A549 (cell line): ENCODE measurements at places on chromosomes 7 and 10.

- DNase-seq = no peak
These were observed 57.9 kb upstream of the BAMBI start for GRCh38 chr10:28619455-28619854.

DNA sequence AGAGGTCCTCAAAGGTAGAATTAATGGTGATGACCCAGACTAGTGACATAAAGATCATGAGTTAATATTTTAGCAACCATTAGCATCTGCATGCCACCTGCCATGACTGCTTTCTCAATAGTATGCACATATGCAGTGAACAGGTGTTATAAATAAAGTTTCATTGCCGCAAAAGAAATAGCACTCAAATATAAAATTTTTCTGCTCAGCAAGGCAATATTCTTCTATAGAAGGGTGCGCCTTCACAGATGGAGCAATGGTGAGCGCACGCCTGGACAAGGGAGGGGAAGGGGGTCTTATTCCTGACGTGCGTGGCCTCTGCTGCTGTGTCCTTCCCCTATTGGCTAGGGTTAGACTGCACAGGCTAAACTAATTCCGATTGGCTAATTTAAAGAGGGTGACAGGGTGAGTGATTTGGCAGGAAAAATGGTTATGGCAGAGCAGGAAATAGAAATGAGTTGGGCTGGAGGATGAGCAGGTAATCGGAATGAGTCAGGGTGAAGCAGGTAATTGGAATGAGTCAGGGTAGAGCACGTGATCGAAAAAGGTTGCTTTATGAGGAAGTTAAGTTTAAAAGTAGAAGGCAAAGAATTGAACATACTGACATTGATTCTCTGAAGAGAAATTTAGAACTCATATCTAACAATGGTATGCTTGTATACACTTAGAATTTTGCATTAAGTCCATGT is 24.7 kb upstream of the TRIM24 start:
- DNase-seq = no peak

DNA sequence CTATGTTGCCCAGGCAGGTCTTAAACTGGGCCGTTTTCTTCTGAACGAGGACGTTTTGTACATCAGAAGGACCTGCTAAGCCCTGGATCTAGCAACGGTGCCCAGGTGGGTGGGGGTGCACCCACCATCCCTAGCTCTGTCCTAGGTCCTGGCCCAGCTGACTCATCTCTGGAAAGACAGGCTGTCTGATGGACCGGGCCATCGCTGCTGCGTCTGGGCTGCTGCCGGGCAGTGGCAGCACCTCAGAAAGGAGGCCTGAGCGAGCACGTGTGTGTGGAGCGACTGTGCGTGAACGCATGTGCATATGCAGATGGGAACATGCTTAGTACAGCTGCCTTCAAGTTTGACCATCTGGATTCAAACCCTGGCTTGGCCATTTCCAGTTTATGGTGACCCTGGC is 7.3 kb upstream of the ELFN1 start:
- DNase-seq = no peak

DNA sequence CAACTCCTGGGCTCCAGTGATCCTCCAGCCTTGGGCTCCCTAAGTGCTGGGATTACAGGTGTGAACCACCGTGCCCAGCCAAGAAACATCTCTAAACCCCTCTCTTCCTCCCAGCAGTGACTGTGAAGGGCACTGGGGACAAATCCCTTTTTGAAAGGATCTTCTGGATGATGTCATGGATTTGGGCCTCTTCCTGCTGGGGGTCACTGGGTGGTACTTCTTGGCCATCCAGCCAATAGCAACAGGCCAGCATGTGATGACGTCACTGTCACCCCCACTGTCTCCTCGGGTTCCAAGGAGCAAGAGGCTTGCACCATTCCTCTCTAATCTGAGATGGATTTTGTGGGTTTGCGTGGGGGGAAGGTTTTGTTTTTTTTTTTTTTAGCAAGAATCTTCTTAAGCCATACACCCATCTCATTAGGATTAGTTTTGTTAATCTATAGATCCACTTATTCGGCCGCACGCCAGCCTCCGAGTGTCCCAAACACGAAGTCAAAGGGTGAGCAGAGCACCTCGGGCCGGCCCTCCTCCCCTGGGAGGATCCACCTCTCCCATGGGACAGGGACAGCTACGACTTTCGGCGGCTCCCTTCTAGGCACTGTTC is 29.4 kb upstream of the TNRC18 start:
- DNase-seq = no peak

- DNase-seq = no peak
These were observed 4.5 kb upstream of the CHST15 start for GRCh38 chr10:124097883-124098282.

GRCh38 chr7:14218338-14218737 is 228.9 kb upstream of the ETV1 start:
- DNase-seq = no peak

GRCh38 chr7:17302575-17303142 is 4.2 kb downstream of the AHR start:
- no peak for DNase-seq

- no peak for DNase-seq
These were observed 105.0 kb downstream of the TRIM24 start for GRCh38 chr7:138565071-138565450.
